ENCODE measurements at places on chromosomes 1 and 21. TPM values are rescaled to one million over a fixed set of nuclear protein-coding genes. Genes with fewer than 3 reads are reported as not detected.

NDC1 gene
- 19.6 TPM for total RNA-seq

MYCL gene
- total RNA-seq = 10.3 TPM

CFAP74 gene
- total RNA-seq = 0.07 TPM

F13B gene
- not detected for total RNA-seq

DNASE2B gene
- not detected for total RNA-seq

OR2M3 gene
- not detected for total RNA-seq

NGF gene
- 4.3 TPM for total RNA-seq

FCRLB gene
- total RNA-seq = 0.85 TPM

COQ8A gene
- total RNA-seq = 4.4 TPM

RIMS3 gene
- 2.7 TPM for total RNA-seq

Data from nasal cavity respiratory epithelium epithelial cell of viscerocranial mucosa (primary cell).